ENCODE measurements at places on chromosomes 3 and 15. TPM values are rescaled to one million over a fixed set of nuclear protein-coding genes. Genes with fewer than 3 reads are reported as not detected.

The UBE2E1 gene
- 156 TPM for total RNA-seq

The CYP1A2 gene
- total RNA-seq: not detected

The CPLX3 gene
- total RNA-seq: not detected

- no peaks in the 10 kb centered on the region for H3K27me3 ChIP-seq
- H3K36me3 ChIP-seq: no peaks in the 10 kb centered on the region
- DNase-seq: no peak
These were observed 148.2 kb downstream of the BBX start for GRCh38 chr3:107670986-107671385.

GRCh38 chr3:33717616-33717865, 513 bp downstream of the CLASP2 start:
- no peaks in the 10 kb centered on the region for H3K4me1 ChIP-seq
- no peaks in the 10 kb centered on the region for H3K36me3 ChIP-seq
- no peaks in the 10 kb centered on the region for H3K27me3 ChIP-seq
- peak overlapping the region; percentile 80 for H3K4me3 ChIP-seq

The GORASP1 gene
- total RNA-seq: 71.1 TPM

The C2CD4A gene
- 0.34 TPM for total RNA-seq

GRCh38 chr15:35912196-35912595, 366.2 kb upstream of the DPH6 start:
- H3K27ac ChIP-seq: no peak overlapping the region
- no peaks in the 10 kb centered on the region for H3K27me3 ChIP-seq
- no peak for DNase-seq

DNA sequence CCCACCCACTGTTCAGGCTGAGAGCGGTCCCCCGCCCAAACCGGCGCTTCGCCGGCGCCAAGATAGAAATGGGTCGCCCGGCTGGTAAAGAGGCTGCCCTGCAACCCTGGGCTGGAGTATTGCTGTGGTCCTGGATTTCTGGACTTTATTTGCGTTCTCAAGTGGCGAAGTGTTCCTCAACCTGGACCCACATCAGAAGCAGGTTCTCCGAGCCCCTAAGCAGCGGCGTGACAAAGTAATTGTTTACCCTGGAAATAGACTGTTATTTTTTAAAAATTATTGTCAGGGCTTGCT, 481 bp upstream of the DYNC1LI1 start:
- no peak for DNase-seq
- H3K27me3 ChIP-seq: no peaks in the 10 kb centered on the region
- peaks cover 4% of the 10 kb centered on the region for H3K36me3 ChIP-seq
- peak overlapping the region; percentile 96 for H3K4me3 ChIP-seq

DNA sequence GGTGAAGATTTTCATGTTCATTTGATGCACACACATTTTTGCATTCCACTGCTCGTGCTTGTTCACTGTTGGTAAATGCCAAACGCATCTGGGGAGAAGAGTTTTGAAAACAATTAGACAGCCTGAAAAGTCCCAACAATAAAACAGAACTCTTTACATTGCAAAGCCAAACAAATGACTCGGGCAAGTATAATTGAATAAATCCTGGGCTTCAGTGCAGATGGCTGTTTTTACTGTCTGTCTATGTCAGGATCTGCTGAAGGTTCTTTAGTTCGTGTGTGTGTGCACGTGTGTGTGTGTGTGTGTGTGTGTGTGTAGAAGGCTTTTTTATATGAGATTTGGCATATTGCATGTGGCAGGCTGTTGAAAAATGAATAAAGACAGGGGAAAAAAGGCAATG, 277.5 kb upstream of the CDIN1 start:
- no peaks in the 10 kb centered on the region for H3K36me3 ChIP-seq
- H3K4me1 ChIP-seq: no peaks in the 10 kb centered on the region
- no peak for DNase-seq

DNA sequence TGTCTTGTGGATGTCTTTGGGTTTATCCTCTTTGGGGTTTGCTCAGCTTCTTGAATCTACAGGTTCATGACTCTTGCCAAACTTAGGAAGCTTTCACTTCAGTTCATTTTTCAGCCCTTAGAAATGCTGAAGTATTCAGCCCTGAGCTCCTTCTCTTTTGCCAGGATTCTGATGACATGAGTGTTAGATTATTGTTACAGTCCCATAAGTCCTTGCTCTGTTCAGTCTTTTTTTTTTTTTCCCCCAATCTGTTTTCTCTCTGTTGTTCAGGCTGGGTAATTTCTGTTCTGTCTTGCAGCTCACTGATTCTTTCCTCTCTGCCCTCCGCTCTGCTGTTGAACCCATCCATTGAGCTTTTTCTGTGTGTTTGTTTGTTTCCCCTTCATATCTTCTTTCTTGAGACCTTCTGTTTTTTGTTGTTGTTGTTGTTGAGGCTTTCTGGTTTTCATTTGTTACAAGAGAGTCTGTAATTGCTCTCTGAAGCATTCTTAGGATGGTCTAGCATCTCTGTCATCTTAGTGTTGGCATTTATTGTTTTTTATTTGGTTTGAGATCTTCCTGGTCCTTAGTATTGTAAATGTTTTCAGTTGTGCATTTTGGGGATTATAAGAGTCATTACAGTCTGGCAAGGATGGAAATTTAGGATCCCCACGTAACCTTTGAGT, 18.4 kb downstream of the LRCH3 start:
- DNase-seq: peak; percentile 75
- H3K4me3 ChIP-seq: no peak overlapping the region
- H3K27ac ChIP-seq: no peak overlapping the region

GRCh38 chr15:101390060-101390459, 95.0 kb upstream of the SNRPA1 start:
- no peak overlapping the region for H3K4me3 ChIP-seq
- no peak overlapping the region for H3K27ac ChIP-seq
- no peaks in the 10 kb centered on the region for H3K36me3 ChIP-seq

The RPL35A gene
- total RNA-seq: 735 TPM

- H3K27me3 ChIP-seq: no peaks in the 10 kb centered on the region
- H3K4me1 ChIP-seq: peaks cover 9% of the 10 kb centered on the region
- no peak overlapping the region for H3K4me3 ChIP-seq
- H3K36me3 ChIP-seq: no peaks in the 10 kb centered on the region
- no peak for DNase-seq
These were observed 427.5 kb upstream of the TBL1XR1 start for GRCh38 chr3:177624528-177625495.

The CEMIP gene
- total RNA-seq: 4.2 TPM

- no peak for DNase-seq
- H3K27me3 ChIP-seq: no peaks in the 10 kb centered on the region
- H3K4me3 ChIP-seq: no peak overlapping the region
- no peaks in the 10 kb centered on the region for H3K4me1 ChIP-seq
- no peak overlapping the region for H3K27ac ChIP-seq
These were observed 116.6 kb downstream of the ST8SIA2 start for GRCh38 chr15:92510163-92510882.

The ARNT2 gene
- total RNA-seq: 4.5 TPM

DNA sequence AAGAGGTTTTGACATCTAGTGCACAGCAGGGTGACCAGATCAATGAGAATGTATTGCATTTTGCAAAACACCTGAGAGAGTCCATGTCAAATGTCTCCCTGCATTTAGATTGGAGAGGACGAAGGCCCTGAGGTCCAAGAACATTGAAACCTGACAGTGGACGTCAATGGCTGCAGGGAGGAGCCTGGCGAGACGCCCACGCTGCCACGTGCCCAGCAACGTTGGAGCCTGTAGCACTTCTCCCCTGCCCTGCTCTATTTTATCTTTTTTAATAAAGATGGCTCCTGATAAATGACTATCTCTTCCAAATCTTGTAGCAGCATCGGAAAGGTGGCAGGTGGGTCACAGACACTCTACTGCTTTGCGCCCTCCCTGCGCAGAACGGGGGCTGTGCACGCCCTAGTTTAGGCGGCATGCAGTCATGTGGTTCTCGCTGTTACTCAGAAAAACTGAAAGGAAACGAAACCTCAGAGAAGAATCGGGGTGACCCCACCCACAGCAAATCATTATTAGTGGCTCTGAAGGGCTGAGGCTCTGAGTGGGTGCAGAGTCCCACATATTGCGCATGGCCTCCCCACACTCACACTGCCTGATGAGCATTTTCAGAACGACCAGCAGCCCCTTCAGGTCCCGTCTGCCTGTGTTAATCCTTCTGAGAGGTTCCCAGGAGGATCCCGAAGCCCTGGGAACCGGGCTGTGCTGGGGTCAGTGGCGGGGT, 62.5 kb upstream of the TAMM41 start:
- H3K36me3 ChIP-seq: no peaks in the 10 kb centered on the region
- H3K4me3 ChIP-seq: no peak overlapping the region
- DNase-seq: no peak

DNA sequence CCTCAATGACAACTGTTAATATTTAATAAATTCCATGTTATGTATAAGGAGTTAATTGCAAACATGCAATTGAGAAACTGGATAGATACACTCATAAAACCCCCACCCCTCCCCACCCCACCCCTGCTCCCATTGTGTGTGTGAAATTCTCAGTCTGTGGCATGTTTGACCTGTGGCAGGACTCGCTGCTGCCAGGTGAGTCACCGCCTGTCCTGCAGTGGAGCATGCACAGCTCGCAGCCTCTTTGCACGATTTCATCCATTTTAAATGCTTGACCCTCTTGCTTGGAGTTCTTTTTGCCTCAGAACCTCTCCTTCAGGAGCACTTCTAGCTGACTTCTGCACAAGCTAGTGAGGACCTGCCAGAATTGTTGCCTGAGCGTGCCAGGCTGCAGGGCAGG, 5.3 kb upstream of the APEH start:
- no peaks in the 10 kb centered on the region for H3K4me1 ChIP-seq
- no peak overlapping the region for H3K27ac ChIP-seq
- no peak for DNase-seq
- H3K4me3 ChIP-seq: no peak overlapping the region
- H3K27me3 ChIP-seq: no peaks in the 10 kb centered on the region
- no peaks in the 10 kb centered on the region for H3K36me3 ChIP-seq

DNA sequence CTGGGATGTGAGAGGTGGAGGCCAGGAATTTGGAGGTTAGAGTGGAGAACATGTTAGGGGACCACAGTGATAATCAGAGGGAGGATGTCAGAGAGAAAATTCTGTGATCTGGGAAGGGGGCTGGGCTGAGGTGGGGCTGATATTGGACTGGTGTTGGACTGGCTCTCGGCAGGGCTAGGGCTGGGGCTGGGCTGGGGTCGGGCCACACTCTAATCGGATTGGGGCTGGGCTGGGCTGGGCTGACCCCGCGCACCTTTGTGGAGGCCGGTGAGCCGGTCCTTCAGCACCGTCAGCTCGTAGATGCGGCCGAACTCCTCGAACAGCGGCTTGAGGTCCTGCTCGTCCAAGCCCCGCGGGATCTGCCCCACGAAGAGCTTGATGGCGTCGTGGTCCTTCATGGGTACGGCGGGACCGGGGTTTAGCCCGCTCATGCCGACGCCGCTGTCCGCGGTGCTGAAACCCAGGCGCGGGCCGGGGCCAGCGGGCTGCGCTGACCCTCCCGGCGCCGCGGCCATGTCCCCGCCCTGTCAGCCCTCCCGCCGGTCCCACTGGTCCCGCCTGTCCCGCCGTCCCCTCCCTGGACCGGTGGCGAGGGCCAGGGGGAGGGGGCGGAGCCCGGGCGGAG, 485 bp downstream of the CELF6 start:
- no peak overlapping the region for H3K27ac ChIP-seq
- DNase-seq: peak; percentile 87
- no peaks in the 10 kb centered on the region for H3K36me3 ChIP-seq

DNA sequence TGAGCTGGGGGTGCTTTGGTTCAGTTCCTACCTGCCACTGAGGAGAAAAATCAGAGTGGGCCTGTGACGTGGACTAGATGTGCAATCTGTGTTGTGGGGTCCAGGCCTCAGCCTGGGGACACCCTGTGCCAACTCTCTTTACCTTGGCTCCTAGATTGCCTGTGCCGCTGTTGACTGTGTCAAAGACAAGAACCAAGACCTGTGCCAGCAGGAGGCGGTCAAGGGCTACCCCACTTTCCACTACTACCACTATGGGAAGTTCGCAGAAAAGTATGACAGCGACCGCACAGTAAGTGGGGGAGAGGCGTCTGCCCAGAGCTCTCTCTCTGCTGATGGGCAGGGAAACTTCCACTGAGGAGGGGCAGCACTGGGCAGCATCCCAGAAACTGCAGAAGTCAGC, 40.6 kb upstream of the SEC22A start:
- DNase-seq: no peak
- H3K36me3 ChIP-seq: peaks cover 46% of the 10 kb centered on the region
- H3K27me3 ChIP-seq: no peaks in the 10 kb centered on the region
- no peaks in the 10 kb centered on the region for H3K4me1 ChIP-seq

The IGDCC3 gene
- total RNA-seq: 1.3 TPM

DNA sequence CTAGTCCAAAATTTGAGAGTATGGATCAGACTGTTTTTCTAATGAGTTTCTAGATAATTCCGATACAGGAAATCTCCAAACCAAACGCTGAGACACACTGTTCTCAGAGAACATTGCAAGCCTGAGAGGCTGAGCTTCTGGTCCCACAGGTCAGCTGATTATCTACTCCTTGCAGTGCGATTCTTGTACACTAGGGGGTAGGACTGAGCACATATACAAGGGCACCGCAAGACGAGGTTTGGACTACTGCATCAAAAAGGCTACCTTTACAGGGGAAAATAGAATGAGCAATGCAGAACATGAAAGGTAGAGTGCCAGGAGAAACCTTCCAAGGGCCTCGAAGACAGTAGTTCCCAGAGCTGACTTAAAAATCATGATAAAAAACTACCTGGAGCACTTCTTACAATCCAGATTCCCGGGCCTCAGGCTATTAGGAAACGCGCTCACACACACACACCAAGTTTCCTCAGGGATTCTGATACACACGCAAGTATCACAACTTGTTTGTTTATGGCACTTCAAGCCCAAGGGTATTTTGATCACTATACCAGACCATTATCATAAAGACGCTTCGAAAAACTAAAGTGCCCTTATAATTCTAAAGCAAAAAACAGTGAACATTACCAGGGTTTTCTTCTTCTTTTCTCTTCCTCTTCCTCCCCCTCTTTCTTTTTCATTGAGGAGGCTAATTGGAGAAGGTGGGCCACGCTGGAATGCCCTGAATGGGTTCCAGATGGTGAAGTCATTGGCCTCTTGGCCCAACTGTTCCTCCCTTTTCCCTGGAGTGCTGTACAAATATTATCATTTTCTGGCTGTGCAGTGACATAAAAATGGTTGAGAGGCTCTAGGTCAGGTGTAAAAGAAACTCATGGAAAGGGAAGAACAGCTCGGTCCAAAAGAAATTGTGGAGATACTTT, 61.8 kb downstream of the SLC12A8 start:
- H3K4me1 ChIP-seq: no peaks in the 10 kb centered on the region
- peak overlapping the region; percentile 39 for H3K27ac ChIP-seq
- DNase-seq: no peak
- no peaks in the 10 kb centered on the region for H3K27me3 ChIP-seq
- H3K36me3 ChIP-seq: no peaks in the 10 kb centered on the region

GRCh38 chr3:66439666-66440344, 61.0 kb downstream of the LRIG1 start:
- H3K27me3 ChIP-seq: no peaks in the 10 kb centered on the region
- H3K4me3 ChIP-seq: no peak overlapping the region
- peak; percentile 68 for DNase-seq
- H3K36me3 ChIP-seq: no peaks in the 10 kb centered on the region
